ENCODE measurements at places on chromosomes 1 and 21.

GRCh38 chr1:169860187-169860586 lies 33.5 kb downstream of the SCYL3 start:
- no peak for DNase-seq

GRCh38 chr1:205670611-205671430 lies 9.5 kb downstream of the SLC45A3 start:
- peak; percentile 59 for DNase-seq

- DNase-seq: no peak
Observed at GRCh38 chr1:168897249-168897648, 168.2 kb upstream of the DPT start.

GRCh38 chr1:101920577-101920976 lies 76.1 kb downstream of the OLFM3 start:
- DNase-seq: no peak

- DNase-seq: no peak
Observed at GRCh38 chr21:33261635-33262034, 4.5 kb upstream of the IL10RB start.

DNA sequence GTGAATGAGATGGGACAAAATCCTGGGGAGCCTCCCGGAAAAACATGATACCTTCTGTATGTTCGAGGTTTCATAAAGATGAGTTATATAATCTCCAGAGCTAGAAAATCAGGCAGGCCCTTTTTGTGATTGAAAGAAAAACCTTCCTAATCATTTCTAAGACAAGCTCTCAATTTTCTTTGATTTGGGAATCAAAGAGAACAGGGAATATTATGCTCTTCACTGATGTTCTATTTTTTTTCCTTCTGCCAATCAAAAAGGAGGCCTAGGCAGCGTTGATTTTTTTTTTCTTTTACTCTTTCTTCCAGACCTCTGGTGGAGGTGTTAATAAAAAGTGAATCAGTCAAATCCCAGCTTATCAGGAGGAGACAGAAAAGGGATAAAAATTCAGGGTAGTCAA lies 34.5 kb downstream of the DIRAS3 start:
- no peak for DNase-seq

DNA sequence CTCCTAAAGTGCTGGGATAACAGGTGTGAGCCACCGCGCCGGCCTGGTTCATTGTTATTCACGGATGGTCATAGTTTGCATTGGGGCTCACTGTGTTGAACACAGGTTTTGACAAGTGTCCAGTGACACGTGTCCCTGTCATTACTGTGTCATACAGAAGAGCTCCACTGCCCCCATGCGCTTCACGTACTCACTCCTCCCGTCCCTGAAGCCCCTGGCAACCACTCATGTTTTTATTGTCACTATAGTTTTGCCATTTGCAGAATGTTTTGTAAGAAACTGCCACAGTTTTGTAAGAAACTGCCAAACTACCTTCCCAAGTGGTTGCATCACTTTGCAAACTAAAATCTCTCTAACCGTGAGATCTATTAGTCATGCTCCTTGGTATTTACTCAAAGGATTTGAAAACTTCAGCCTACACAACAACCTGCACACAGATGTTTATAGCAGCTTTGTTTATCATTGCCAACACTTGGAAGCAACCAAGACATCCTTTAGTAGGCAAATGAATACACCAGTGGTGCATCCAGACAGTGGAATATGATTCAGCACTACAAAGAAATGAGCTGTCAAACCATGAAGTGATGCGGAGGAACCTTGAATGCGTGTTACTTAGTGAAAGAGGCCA lies 163.2 kb upstream of the COL6A1 start:
- DNase-seq: no peak

DNA sequence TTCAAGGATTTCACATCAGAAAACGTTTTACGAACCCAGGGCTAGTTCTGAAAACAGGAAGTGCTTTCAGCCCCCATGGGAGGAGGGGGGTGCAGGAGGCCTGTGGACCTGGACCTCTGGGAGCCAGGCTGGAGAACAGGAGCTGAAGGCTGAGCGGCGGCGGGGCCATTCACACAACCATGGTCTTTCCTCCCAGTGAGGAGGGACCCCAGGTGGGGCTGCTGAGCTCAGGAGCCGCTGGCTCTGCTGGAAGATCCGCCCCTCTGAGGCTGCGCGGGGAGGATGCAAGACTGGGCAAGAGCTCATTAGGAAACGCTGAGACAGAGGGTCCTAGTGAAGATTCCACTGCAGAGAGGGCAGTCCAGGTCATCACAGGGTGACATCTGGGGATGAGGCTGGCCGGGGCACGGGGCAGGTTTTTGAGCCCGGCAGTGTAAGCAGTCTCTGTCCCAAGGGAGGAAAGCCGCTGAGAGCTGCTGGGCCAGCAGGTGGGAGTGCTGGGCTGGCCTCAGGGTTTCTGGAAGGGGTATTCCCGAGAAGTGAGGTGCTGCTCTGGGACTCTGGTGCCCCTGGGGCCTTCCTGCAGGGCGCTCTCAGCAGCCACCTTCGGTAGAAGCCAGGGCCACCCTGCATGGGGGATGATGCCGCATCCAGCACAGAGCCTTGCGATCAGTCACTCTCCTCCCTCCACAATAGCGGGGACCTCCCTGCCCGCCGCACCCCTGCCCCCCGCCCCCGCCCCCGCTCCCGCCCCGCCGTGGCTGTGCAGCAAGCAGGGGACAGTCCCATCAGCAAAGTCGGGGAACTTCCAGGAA lies 7.5 kb downstream of the MX2 start:
- DNase-seq: peak; percentile 78

- DNase-seq: peak; percentile 51
Observed at GRCh38 chr21:45416620-45417019, 11.7 kb downstream of the COL18A1 start.

GRCh38 chr1:1272341-1273208 lies 1.1 kb downstream of the UBE2J2 start:
- DNase-seq: no peak

GRCh38 chr1:54462597-54463258 lies 56.5 kb upstream of the SSBP3 start:
- DNase-seq: no peak

DNA sequence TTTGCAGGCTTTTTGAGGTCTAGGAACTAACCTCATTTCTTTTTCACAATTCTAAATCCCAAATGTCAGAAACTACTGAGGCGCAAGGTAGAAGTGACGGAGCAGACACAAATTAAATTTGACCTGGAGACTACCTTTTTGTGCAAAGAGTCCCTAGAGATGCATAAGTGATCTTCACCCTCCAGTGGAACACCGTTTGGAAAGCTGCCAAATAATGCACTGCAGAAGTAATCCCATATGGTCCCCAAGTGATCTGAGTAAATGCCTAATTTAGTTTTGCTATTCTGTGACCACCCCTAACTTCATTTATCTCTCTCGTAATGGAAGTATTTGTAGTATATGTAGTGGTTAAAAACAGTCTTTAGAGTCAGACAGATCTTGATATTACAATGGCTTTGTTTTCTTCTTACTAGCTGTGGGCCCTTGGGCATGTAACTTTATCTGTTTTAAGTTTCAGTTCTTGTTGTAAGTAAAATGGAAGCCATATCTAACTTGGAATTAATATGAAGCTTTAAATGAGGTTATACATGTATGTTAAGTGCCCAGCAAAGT lies 70.4 kb upstream of the IPO9 start:
- no peak for DNase-seq

DNA sequence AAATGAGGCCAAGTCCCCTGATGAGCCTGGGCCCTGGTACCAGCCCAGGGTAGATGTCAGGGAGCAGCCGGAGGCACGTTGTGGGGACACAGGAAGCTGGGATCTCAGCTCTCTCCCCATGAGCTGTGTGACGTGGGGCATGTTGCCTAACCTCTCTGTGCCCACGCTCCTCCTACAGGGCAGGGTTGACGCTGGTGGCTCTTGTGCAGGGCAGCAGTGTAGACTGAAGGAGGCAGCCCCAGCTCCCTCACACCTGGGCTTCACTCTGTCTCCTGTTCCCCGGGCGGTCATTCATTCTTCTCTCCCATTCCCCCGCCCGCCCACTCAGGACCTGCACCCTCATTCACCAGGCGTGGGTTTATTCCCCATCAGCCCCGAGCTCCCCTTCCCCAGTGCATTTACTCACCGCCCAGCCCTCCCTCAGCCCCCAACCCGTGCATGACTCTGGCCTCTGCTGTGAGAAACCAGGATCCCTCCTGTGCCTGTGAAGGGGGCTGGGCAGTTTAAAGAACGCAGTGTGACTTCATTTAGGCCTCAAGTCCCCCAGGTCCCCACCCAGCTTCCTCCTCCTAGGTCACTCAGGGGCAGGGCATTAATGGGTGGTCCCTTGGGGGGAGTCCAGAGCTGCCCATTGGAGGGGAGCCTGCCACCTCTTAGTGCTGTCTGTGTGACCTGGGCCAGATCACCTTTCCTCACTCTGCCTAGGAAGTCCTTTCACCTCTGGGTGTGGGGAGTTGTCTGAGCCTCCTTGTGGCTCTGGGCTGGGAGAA lies 285.7 kb downstream of the PTPRU start:
- DNase-seq: peak; percentile 43

- no peak for DNase-seq
Observed at GRCh38 chr1:226628612-226629155, 80.1 kb downstream of the STUM start.

- DNase-seq: no peak
Observed at GRCh38 chr1:235745503-235746136, 96.0 kb upstream of the GNG4 start.

DNA sequence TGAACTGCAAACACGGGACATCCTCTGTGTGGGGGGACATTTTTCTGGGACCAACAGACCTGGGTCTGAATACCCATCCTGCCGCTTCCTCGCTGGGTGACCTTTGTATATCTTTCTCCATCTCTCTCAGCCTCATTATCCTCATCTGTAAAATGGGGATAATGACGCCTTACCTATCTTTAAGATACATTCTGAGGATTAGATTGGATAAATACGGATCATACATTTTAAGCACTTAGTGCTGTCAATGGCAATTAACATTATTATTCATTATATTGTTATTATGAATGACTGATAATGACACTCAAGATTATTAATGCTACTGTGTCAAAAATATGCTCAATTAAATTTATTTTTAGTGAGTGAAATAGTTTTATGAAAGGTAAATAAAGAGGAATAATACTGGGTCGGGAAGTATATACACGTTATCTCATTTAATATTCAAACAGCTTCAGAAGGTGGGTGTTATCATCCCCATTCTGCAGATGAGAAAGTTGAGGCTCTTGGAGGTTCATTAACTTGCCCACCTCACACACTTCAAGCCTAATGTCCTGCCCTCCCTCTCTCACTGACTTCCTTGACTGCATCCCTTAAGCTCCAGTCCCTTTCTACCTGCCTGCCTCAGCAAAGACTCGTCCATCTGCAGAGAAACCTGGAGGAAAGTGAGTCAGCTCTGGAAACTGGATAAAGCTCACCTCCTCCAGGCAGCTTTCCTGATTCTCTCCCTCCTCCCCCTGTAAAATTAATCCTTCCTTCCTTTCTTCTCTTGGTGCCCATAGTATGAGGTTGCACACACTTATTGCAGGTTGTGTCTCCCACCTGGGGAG lies 120.7 kb upstream of the JUN start:
- DNase-seq: no peak

DNA sequence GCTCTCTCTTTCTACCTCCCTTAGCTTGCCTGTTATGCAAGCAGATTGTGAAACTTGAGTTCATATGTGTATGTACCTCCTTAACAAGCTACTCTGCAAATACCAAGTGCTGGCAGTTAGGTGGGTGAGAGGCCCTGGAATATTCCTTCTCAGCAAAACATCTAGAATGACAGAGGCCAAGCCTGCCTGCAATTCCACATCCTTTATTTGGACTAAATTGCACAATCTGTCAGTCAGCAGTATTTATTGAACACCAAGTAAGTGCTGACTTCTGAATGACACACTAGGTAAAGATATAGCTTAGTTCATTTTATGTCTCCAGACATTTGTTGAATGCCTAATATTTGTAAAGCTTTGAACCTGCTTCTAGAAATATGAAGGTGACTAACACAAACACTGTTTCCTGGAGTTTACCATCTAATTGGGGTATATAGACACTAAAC lies 87.5 kb downstream of the RGL1 start:
- DNase-seq: no peak

- DNase-seq: no peak
Observed at GRCh38 chr21:17506951-17507350, 5.9 kb upstream of the CXADR start.

GRCh38 chr1:26851106-26851684 lies 11.8 kb upstream of the SFN start:
- DNase-seq: peak; percentile 59

DNA sequence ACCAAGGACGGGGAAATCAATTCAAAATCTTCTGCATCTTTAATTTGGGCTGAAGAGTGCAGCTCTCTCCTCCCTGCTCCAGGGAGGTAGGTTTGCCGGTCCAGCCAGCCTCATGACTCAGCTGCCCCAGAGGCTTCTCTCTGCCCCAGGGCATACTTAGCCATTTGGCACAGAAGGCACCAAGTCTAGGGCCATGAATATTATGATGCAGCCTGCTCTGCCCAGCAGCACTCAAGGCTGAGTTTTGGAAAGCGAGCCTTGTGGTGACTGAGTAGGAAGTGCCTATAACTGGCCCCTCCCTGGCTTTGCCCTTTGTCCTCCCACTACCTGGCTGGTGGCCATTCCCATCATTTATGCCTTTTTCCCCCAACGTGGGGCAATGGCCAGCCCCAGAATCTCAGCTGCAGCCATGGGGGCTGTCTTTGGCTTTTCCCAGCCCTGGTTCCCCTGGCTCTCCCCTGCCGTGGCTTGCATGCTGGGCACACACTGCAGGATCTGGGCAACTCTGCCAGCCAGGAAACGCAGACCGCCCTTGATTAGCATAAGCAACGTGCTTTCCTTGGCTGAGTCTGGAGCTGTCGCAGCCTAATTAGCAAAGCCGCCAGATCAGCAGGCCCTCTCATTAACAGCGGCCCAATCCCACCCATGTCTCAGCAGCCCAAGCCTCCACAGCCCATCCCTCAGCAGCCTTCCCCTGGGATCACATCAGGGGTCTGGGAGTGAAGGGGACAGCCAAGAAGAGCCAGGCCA lies 258.6 kb upstream of the TMEM51 start:
- peak; percentile 68 for DNase-seq

- no peak for DNase-seq
Observed at GRCh38 chr1:64909031-64909430, 57.3 kb downstream of the JAK1 start.

- DNase-seq: no peak
Observed at GRCh38 chr1:95653618-95654017, 419.6 kb downstream of the RWDD3 start.

DNA sequence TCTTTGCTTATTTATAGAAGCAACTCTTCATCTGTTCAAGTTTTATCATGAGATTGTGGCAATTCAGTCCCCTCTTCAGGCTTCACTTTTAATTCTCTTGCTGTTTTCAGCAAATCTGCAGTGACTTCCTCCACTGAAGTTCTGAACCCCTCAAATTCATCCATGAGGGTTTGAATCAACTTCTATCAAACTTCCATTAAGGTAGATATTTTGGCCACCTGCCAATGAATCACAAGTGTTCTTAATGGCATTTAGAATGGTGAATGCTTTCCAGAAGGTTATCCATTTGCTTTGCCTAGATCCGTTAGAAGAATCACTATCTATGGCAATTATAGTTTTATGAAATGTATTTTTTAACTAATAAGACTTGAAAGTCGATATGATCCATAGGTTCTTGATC lies 946.7 kb upstream of the B3GALT2 start:
- DNase-seq: no peak

- no peak for DNase-seq
Observed at GRCh38 chr1:97505289-97505688, 415.5 kb downstream of the DPYD start.
